Left cardiac atrium (tissue), 4 donors: ENCODE measurements at places on chromosomes 7 and 10. TPM values are rescaled to one million over a fixed set of nuclear protein-coding genes. Genes with fewer than 3 reads are reported as not detected.

DNA sequence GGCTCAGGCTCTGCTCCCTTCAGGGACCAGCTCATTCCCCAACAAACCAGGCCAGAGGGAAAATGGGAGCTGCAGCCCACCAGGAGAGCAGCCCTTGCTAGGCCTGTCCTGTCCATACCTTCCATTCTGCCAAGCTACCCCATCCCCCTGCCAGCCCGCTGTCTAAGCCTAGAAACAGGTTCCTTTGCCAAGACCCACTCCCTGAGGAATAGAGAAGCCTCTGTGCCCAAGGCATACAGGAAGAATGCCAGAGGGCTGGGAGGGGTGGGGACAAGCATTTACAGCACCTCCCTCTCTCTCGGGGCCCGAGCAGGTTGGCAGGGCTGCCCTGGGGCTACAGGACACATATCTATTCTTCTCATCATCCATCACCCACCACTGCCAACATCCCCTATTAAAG is 178.3 kb downstream of the GRID1 start:
- DNase-seq: no peak

DNA sequence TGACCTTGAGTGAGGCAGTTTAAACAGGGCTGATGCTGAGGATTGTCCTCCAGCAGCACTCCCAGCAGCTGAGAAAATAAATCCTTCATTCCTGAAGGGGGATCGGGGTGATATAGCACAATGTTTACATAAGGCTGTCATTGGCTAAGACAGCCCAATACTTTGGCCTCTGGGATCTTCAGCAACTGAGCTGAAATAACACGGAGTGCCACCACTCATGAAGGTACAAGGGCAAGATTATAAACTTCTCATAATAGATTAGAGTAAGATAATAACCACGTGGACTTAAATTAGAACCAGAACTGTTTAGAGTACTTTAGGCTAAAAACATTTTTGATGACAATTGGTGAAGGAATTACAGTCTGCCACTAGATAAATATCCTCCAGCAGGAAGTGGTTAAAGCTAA is 70.0 kb upstream of the PAPSS2 start:
- no peak for DNase-seq

- DNase-seq: peak; percentile 31
Observed at GRCh38 chr10:25682203-25682851, 251.7 kb upstream of the MYO3A start.

GRCh38 chr10:3324612-3325038 is 152.0 kb upstream of the PITRM1 start:
- DNase-seq: no peak

ANKRD2 gene
- 54.6 TPM for total RNA-seq

- no peak for DNase-seq
Observed at GRCh38 chr7:3197567-3198213, 103.4 kb upstream of the SDK1 start.

DNA sequence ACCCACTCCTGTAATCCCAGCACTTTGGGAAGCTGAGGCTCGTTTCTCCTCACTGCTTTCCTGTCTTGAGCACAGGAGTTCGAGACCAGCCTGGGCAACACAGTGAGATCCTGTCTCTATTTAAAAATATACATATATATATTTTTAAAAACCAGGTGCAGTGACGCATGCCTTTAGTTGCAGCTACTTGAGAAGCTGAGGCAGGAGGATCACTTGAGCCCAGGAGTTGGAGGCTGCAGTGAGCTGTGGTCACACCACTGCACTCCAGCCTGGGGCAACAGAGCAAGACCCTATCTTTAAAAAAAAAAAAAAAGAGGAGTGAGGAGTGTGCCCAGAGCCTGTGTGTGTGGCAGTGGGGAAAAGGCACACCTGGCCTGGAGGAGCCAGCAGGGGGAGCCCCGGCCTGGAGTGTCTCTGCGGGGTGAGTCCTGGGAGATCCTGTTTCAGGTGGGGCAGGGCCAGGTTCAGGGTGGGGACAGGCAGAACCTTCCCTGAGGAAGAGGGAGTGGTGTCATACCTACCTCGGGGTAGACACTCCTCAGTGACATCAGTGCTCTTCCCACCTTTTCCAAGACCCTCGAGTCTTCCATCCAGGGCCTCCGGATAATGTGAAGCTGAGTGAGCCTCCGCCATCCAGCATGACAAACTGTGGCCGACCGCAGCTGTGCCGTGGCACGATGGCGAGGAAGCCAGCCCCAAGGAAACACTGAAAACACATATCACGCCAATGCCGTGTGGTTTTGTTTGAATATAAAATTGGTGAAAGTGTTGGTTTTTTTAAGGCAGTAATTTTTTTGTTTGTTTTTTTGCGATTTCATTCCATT is 9.0 kb upstream of the ARPC1B start:
- no peak for DNase-seq

GRCh38 chr10:80266513-80266863 is 23.0 kb downstream of the MAT1A start:
- no peak for DNase-seq

- DNase-seq: no peak
Observed at GRCh38 chr10:22245567-22245966, 27.8 kb upstream of the EBLN1 start.

ERLIN1 gene
- total RNA-seq: 12.4 TPM

GRCh38 chr10:120607710-120608703 is 151.0 kb downstream of the PLPP4 start:
- no peak for DNase-seq

- no peak for DNase-seq
Observed at GRCh38 chr10:16437540-16437894, 707 bp downstream of the PTER start.

DNA sequence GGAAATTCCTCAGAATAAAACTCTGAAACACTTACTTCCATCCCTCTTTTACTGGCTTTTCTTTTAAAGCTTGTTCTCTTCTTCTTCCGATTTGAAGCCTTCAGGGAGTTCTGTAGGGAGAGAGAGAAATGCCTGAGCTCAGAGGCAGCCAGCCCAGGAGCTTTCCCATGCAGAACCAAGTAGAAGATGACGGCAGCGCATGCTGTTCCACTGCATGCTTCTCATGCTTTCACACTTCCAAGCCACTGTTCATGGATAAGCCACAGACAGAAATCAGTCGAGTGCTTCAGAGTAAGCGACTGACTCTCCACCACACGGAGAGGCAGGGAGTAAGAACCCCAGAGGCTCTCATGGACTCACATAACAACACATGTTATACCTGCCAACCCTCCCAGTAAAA is 237.3 kb downstream of the DGKI start:
- DNase-seq: no peak

DNA sequence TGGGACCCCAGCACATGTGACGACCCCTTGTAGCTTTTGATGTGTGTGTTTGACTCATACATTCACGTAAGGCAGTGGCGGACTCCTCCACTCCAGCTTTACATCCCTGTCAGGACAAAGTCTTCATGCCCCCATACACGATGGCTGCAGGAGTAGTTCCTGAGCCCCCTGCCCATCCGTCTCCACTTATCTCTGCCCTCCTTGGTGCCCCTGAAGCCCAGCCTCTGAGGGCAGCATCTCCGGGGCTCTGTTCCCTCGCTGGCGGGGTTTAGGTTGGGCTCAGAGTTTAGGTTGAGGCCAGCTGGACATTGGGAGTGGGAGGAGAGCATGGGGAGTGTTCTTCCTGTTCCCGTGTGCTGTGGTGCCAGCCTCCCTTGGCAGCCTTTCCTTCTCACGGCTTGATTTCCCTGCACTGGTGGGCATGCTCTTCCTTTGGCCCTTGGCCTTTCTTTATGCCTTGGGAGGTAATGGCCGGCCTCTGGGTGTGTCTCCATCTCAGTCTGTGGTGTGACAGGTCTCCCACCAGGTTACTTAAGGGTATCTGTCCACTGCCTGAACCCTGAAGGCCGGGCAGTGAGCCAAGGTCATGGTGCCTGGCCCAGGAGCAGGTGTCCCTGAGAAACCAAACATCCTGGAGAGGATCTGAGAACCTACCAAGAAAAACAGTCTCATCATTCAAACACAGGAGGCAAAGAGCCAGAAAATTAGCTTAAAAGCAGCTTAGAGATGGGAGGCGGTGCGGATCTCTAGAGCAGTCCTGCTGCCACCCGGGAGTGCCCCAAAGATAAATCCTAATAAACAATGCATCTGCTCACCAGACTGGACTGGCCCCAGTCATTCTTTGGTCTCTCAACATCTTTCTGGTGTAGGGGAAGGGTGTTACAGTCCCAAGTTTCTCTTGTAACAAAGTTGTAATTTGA is 85.5 kb downstream of the GLRX3 start:
- no peak for DNase-seq

DNA sequence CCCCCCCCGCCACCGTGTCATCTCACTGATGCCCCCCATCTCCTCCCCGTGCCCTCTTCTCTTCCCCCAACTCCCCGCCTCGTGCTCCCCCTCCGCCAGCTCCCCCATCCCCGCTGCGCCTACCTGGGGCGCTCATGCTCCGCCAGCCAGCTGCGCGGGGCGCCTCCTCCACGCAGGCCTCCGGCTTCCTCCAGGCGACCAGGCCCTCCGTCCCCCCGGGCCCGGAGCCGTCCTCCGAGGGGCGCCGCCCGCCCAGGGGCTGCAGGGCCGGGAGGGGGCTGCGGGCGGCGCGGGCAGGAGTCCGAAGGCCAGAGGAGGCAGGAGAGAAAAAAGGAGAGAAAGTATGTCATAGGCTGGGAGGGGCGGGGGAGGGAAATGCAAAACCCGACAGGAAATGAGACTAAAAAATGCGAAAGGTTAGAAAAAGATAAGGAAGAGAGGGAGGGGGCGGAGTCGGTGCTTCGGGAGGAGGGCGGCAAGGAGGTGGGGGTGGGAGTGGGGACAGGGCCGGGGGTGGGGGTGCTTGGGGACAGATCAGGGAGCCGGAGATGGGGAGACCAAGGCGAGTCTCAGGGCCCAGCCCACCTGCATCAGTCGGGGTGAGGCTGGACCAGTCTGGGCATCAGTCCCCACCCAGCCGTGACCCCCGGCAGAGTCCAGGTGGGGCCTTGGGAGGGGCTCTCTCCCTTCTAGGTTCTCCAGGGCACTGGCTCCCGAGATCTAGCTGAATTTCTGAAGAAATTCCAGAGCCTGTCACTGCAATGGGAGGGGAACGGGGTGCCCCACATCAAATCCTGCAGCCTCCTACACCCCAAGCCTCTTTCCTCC is at the start of gene CARD11:
Gene CARD11, minus strand, starts transcription at position 324 of the 828 bp plus-strand sequence. CDS start 85,361 bp downstream, outside the sequence.
- DNase-seq: no peak

POLR2J2 gene
- 1.9 TPM for total RNA-seq
